Spleen (tissue), 13 donors: ENCODE measurements at places on chromosomes 6 and 20. TPM values are rescaled to one million over a fixed set of nuclear protein-coding genes. Genes with fewer than 3 reads are reported as not detected.

DNA sequence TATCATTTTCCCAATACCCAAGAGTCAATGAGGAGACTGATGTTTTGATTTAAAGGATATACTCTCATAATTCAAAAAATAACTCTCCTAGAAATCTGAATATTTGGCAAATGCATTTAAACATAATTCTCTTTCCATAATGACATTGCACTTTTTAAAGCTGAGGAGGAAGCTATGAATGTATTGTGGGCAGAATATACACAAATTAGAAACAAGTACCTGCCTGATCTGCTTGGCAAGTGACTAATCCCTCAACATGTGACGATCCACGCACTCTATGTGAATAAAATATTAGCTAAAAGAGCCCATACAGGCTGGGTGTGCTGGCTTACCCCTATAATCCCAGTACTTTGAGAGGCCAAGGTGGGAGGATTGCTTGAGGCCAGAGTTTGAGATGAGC, 88.3 kb upstream of the CCDC28A start:
- no peak for DNase-seq

- DNase-seq, result no peak
Measured at GRCh38 chr20:43915211-43916072, 790 bp downstream of the TOX2 start.

DNA sequence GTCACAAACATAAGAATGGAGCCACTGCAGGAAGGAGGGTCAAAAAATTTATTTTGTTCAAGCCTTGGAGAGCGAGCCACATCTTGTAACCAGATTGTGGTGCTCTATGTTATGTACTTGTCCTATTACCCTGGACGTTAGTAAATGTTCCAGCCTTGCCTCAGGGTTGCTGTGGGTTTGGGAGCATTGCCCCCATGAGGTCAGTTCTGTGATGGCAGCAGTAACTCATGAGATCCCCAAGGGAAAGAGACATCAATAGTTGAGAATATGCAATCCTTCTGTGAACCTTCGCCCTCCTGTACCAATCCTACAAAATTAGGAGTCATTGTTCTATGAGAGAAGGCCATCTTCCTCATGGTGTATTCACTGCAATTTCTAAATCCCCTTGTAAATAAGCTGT, 16.4 kb upstream of the CFAP206 start:
- DNase-seq, result no peak

- DNase-seq, result peak; percentile 56
Measured at GRCh38 chr6:42010185-42010891, 40.0 kb upstream of the TAF8 start.

GRCh38 chr6:84546427-84546914, 217.9 kb downstream of the TBX18 start:
- DNase-seq, result no peak

- no peak for DNase-seq
Measured at GRCh38 chr6:44999066-44999465, 329.1 kb upstream of the RUNX2 start.

- DNase-seq, result no peak
Measured at GRCh38 chr6:131524695-131525336, 48.2 kb upstream of the ARG1 start.

GRCh38 chr6:35179901-35180535, 33.7 kb upstream of the SCUBE3 start:
- DNase-seq, result no peak

GRCh38 chr20:62051144-62051543, 14.5 kb downstream of the TAF4 start:
- peak; percentile 51 for DNase-seq

- DNase-seq, result no peak
Measured at GRCh38 chr6:122677406-122677805, 67.2 kb downstream of the PKIB start.

GRCh38 chr6:150245148-150245935, 102.5 kb downstream of the PPP1R14C start:
- no peak for DNase-seq

DNA sequence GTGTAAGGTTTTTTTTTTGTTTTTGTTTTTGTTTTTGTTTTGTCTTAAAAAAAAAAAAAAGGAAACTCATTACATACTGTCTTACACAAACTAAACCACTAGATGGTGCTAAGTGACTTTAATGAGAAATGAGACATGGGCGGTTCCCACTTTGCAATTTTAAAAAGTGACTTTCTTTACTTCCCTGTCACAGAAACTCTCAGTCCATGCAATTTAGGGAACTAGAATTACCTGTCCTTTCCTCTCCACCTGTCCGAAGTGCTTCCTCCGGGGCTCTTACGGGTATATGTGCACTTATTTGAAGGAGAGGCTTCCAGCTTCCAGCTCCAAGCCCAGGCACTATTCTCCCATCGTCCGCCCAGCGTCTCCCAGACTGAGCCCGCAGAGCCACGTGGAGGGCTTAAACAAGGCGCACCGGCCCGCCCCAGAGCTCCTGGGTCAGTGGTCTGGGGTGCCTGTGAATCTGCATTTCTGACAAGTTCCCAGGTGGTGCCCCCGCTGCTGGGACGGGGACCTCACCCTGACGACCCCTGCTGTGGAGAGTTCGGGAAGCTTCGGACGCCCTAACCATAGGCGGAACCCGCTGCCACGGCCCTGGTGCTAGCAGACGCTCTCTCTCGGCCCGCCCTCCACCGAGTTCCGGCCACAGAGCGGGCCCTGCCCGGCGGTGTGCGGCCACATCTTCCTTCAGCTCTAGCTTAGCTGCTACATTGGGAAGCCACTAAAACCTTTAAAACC, 26.1 kb downstream of the BFSP1 start:
- peak; percentile 93 for DNase-seq

DNA sequence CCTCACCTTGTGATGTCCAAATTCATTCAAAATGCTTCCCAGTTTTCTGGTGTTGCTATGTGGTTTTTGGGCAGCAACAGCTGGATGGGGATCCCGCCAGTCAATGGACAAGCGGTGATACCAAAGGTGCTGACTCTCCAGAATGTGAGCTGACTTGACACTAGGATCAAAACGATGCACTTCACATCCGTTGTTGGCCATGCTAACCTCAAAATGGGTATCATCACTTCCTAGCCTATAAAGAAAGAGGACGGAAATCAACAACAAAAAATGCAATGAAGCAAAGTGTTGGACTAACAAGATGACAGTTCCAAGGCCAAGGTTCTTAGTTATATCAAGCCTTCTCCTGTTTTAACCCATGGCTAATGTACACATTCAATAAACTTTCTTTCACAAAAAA, 59.2 kb downstream of the METTL24 start:
- no peak for DNase-seq

DNA sequence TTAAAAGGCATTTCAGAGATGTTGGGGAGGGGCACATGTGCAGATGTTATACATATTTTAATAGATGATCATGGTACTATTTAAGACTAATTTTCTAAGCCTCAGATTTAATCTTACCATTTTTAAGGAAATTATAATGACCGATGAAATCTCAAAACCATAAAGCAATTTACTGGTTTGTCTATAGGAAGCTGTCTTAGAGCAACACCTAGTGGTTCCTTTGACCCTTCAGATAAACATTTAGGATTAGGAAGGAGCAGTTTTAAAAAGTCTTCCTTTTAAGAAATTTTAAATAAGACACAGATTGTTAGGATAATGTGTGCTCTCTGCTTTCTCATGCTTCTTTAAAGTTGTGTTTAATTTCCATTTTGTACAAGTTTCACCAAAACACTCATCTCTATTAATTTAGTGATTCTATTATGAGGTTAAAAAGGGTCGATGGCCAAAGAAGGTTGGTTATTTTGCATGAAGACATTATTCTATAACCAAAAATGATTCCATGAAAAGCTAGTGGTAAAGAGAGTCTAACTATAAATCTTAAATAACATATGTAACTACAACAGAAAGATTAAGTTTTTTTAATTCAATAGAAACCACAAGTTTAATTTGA, 376.4 kb downstream of the HACE1 start:
- no peak for DNase-seq

- DNase-seq, result no peak
Measured at GRCh38 chr20:6735942-6736845, 31.3 kb upstream of the BMP2 start.

GRCh38 chr6:7911345-7911725, 747 bp upstream of the TXNDC5 start:
- DNase-seq, result no peak

GRCh38 chr6:41439524-41440418, 104.4 kb downstream of the NCR2 start:
- DNase-seq, result no peak

GRCh38 chr20:59778615-59779200, 154.7 kb downstream of the SYCP2 start:
- DNase-seq, result no peak

DNA sequence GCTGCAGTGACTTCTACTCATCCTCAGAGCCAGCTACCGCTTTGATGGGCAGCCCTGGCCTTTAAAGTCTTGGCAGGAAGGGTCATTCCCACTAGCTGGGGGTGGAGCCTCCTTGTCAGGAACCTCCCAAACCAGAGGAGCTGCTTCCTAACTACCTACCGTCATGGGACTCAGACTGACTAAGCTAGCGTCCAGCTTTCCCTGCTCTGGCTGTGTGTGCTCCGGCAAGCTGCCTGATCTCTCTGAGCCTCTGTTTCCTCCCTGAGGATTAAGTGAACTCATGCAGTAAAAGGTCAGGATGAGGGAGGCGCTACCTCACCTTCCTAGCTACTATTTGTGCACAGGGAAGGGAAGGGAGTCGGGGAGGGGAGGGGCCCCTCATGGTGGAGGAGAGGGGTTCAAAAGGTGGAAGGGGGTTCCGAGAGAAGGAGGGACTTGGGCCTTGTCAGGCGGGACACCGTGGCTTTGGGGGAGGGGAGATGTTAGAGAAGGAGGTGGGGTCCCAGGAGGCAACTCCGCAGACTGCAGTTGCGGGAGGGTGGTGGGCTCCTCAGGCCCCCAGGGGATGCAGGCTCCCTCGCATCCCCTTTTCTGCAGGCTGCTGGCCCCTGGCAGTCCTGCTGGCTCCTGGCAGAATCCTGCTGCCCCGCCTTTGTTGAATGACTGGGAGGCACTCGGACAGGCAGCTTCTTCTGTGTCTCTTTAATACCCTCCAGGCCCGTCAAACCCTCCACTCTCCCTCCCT, 9.8 kb downstream of the DUSP15 start:
- DNase-seq, result peak; percentile 59

DNA sequence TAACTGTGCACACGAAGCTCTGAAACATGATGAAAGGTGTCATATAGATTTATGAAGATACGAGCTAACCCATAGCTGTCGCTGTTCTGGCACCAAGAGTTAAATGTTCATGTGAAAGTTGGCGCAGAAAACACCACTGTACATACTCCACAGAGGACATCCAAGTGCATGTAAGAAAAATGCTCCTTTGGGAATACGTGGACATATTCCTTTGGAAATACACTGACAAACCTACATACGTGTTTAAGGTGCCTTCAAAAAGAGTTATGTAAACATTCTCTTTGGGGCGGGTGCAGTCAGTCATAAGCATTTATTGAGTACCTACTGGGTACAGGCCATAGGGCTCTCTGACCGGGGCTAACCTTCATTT, 723 bp upstream of the ARID1B start:
- no peak for DNase-seq

DNA sequence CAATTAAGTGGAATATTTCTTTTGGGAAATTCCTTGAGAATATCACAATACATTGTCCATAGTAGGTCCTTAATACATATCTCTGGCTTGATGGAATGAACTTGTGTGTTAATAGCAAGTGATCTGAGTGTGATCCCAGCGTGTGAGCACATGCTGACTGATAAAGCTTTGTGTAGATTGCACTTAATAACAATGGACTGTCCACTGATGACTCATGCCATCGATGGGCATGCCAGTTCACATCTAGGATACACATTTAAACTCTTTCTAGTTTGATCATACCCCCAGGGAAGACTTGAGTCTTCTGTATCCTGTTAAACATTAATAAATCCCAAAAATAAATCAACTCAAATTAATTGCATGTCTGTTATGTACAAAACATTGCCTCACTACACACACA, 454.3 kb upstream of the SPTLC3 start:
- DNase-seq, result no peak

DNA sequence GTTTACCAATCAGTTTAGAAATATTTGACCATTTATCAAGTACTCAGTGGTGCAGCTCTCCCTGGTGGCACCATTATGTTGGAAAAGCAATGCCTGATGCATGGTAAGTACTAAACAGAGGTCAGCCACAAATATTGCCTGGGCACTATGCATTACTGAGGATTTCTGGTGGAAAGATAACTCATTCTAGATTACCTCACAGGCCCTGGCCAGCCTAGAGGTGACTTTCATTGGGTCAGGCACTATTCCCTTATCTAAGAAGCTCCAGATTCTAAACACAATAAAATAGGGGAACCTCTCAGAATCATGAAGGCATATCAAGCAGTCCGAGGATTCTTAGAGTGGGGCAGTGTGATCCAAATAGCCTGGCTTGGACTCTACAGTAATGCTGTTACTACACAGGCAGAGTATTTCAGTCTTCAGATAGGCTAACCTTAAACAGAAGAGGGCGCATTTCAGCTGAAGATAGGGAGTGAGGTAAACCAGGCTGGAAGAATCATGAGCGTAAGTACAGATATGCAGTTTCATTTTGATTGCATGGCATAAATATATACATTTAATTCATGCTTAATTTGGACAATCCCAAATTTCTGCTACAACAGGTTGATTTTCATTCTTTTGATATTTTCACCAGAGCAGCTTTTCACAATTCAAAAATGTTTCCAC, 12.1 kb downstream of the LGSN start:
- no peak for DNase-seq

GRCh38 chr6:165184192-165184979, 125.0 kb downstream of the C6orf118 start:
- DNase-seq, result no peak

- DNase-seq, result peak; percentile 94
Measured at GRCh38 chr6:7051780-7052442, 55.9 kb upstream of the RREB1 start.

Gene MUC21
- not detected for total RNA-seq

Gene TMC2
- total RNA-seq, result 0.09 TPM

Gene GTSF1L
- total RNA-seq, result 0.46 TPM

Gene DPM1
- 49.9 TPM for total RNA-seq

Gene TRIM40
- 0.29 TPM for total RNA-seq

Gene DAAM2
- 26.0 TPM for total RNA-seq

Gene AIF1
- total RNA-seq, result 324 TPM

Gene TRERF1
- total RNA-seq, result 14.3 TPM

Gene AIG1
- 26.4 TPM for total RNA-seq

Gene MCCD1
- not detected for total RNA-seq
